ENCODE measurements at places on chromosomes 1 and 21.

DNA sequence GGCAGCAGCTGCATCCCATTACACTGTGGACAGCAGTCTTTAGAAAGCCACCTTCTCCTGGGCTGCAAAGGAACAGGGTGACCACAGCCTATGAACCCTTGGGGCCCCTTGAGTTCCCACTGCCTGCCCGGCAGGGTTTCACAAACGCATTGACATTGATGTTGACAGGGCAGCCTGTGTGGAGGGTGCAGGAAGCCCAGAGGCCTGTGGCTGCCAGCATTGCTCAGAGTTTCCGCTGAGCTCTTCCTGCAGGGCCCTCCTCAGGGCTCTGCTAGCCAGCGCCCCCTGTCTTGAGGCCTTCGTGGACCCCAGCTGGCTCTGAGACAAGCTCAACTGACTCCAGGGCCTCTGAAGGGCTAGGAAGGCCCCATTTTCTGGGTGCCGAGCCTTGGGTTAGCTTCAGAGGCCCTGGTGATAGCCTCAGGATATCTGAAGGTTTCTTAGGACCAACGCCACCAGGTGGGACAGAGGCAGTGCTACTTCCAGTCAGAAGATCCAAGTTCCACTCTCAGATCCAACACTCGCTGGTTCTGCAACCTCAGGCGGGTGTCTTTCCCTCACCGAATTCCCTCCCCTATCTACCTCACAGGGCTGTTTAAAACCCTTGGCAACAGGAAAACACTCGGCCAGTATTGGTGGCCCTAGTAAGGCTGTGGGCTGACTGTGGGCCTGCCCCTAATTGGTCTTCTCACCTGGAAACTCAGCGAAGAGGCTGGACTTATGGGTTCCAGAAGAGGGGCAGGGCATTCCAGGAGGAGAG is 27.2 kb upstream of the EPS8L3 start:
- peak; percentile 29 for ATAC-seq

DNA sequence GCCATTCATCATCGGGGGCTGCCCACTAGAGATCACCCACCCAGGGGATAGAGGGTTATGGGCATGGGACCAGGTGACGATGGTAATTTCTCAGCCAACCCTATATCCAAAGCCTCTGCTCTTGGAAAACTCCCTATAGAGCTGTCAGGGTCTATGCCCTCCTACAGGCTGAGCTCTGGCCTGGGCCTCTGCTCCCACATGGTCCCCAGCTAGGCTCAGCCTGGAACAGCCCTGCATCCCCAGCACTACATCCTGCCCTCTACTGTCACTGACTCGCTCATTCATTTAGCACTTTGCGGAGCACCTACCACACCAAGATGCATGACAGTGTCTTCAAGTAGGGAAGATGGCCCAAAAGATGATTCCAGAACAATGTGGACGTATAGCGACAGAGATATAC is 45.0 kb upstream of the EPS8L3 start:
- ATAC-seq, result no peak

DNA sequence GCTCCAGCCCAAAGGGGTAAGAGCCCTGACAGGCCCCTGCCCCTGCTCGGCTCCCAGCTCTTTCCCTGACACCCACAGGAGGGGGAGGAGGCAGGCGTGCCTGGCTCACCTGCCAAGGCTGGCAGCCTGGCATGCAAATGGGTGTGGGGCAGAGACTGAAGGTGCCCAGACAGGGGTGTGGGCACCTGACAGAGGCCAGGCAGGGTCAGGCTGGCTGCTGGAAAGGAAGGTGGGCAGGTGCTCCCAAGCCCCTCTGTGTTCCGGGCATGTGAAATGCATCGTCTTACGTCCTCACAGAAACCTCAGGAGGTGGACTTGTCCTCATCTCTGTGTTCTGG is 19.4 kb upstream of the CASZ1 start:
- ATAC-seq, result no peak

DNA sequence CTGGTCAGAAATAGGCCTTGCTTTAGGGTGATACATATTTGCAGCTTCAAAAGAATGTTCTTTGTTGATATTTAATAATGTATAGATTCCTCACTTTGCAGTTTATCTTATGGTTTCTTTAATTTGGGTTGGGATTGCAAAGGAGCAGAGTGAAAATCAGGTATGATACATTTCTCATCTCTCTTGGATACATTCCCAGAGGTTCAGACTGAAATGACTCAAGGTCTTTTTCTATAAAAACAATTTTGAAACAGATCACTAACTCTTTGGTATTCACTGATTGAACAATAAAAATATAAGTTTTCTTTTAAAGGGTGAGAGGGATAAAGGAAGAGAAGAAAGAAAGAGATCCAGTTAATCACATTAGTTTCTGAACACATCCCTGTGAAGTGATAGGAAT is 606.5 kb upstream of the CAMK1G start:
- no peak for ATAC-seq

GRCh38 chr1:57820356-57821095 is 396.7 kb upstream of the DAB1 start:
- no peak for ATAC-seq

- ATAC-seq, result no peak
Observed at GRCh38 chr21:40385883-40386282, 461.1 kb downstream of the DSCAM start.

DNA sequence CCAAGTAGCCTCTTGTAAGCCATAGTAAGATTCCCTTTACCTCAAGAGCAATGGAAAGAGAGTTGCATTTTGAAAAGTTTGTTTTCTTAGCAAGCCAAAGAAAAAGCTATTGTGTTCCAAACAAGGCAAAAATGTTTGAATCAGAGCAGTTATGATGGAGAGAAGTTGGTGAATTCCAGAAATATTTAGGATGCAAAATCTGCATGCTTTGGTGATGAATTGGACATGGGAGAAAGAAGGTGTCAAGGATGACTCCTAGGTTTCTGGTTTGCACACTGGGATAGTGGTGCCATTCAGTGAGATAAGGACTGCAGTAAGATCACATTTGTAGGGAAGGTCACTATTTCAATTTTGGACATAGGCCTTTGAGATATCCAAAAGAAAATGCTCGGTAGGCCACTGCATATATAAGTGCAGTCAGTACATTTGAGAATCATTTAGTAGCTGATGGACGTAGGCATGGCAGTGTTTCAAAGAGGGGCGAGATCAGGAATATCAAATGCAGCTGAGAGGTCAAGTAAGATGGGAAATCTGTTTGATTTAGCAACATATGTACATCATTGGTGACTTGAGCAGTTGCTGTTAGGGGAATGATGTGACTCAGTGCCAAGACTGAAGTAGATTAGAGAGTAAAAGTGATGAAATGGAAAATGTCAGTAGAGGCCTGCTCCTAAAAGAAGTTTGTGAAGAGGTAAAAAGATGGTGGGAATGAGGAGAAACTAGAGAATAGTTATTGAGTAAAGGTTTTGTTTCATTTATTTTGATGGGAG is 33.9 kb upstream of the GPR25 start:
- no peak for ATAC-seq
